ENCODE measurements at places on chromosomes 2 and 18.

DNA sequence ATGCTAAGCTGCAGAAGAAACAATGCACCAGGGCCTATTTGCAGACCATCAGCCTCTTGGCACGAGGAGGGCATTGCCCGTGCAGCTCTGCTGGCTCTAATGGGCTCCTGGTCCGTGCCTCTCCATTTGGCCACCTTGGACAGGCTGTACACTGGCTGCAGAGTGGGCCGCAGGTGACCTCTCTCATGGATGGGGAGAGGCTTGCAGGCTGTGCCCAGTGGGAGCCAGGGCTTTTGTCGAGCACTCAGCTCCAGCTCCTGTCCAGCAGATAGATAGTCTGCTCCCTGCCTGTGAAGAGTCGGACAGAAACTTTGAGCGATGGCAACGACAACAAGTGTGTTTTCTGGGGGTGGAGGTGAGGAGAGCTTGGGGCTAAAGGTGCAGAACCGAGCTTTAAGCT is 100.9 kb downstream of the MBP start:
- no peak for DNase-seq

GRCh38 chr2:65681503-65681902 is 249.1 kb upstream of the SPRED2 start:
- no peak for DNase-seq

GRCh38 chr18:79584491-79585394 is 94.9 kb upstream of the CTDP1 start:
- DNase-seq: no peak

DNA sequence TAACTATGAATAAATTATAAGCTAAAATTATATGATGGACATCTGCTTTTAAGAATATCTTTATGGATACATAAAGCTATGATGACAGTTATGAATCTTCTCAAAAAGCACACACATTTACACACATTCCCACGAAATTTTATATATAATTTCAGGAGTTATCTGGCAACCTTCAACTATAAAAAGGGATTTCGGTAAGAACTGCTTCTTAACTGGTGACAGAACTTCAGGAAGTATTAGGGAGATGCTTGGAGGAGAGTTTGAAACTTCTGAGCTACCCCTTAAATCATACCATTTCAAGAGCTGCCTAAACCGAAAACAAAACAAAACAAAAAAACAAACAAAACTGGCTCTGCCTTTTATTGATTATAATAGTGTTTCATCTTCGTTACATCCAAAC is 399.4 kb downstream of the ZEB2 start:
- no peak for DNase-seq

- no peak for DNase-seq
Observed at GRCh38 chr2:146817613-146818012, 1027.2 kb upstream of the ACVR2A start.

DNA sequence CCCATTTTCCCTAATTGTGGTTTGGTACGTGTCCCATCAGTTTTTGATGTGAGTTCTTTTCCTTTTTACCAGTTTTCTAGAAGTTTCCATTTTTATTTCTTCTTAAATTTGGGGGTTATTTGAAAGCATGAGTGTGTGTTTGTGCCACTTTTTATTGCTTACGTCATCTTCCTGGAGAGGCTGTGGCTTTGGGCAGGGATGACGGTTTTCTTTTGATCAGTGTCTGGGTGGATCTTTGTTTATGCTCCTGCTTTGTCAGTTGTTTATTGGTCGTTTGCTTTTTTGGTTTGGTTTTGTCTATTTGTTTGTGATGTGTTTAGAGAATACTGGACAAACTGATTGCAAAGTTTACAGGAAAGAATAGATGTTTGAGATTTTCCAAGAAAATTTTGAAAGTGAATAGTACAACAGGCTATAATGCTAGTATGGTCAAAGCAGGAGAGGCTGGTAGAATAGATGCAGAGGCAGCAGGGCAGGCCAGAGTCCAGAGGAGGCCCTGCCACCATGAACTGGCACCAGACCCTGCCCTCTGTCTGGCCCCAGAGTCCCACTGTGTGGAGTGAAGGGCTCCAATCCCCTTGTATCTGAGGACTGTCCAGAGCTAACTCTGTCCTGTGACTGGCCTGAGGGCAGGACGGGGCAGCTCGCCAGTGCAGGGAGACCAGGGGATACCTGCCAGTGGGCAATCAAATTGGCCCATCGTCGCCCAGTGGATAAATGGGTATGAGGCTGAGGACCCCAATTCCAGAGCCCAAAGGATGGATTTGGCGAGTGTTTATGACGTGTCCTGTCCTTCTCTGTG is 23.4 kb upstream of the SNED1 start:
- no peak for DNase-seq

- DNase-seq: no peak
Observed at GRCh38 chr2:84989927-84990326, 19.0 kb downstream of the KCMF1 start.

DNA sequence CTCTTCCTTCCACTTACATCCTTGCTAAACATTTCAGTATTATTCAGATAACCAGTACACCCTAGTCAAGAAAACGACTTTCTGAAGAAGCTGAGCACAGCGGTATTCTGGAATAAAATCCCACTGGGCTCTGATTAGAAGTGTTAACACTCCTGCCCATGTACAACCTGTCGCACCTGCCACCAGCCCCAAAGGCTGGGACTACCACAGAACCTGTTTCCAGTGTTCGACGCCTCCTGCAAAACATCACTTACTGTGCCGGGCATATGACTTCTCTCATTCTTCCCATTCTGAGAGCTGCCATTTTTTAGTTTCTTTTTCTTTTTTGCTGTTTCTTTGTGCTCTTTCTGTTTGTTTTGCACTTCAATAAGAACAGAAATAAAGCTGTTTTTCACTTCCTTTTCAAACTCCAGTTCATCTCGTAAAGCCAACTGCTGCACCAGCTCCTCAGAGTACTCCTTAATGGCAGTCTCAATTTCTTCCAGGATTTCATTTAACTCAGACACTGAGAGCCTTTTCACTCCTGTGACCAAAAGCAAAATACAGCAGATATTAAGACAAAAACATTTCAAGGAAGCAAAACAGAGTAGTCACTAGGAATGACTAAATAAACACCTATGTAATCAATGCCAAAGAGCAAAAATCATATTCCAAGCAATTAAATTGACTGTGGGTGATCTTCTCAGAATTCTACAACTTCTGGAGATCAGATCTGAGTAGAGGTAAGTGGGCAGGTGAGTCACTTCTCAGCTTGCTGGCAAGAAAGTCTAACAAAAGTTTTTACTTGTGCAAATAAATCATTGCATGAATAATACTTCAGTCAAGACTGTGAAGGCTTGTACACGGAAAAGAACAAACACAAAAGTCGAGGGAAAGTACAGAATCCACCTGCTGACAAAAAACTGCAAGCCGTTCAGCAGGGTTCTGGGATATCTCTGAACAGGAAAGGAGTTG is 19.3 kb downstream of the FEZ2 start:
- DNase-seq: no peak

GRCh38 chr2:240429341-240429871 is 6.1 kb upstream of the GPC1 start:
- DNase-seq: no peak

DNA sequence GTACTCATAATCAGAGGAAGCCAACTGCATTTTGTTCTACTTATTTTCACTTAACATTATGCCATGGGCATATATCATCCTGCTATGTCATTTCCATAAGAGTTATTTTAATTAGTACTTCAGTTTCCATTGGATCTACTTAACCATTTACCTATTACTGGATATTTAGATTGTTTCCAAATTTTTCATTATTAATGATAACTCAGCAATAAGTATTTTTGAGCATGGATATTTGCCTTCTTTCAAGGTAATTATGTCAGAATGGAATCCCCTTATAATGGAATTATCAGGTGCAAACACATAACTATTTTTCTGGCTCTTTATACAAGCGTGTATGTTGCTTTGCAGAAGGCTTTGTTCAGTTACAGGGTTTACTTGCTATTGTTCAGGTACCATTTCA is 126.6 kb downstream of the RDH14 start:
- no peak for DNase-seq

DNA sequence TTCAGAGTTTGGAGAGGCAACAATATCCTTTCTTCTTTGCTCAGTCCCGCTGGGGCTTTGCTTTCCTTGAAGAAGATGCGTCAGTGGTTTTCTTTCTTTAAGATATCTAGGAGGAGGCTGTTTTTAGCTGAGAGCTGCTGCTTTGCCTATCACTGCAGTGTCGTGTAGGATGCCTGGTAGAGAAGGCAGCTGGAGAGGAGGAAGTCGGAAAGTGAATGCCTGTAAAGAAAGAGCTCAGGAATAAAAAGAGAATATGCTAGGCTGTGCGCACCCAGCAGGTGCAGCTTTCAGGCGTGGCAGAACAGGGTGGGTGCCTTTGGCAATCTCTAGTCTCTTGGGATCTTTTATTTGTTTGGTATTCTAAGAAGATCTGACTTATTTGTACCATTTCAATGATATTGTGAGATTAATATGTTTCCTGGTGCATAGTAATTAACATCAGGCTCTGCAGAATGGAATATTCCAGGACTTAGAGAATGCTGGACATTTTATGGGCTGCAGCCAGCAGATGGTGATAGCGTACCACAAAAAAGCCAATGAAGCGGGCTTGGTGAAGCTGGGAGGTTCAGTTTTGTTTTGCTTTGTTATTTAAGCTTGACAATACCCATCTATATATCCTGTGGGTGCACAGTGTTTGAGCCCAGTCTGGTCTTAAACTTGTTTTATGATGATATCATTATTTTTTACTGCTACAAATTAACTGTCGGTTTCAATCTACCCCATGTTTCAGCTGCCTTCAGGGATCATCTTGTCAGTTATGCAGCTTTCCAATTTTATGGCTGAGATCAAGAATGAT is 34.9 kb downstream of the CAVIN2 start:
- peak; percentile 24 for DNase-seq

Measured in retinal pigment epithelial cell (primary cell).